Activated T-helper 1 cell treated with anti-CD3 and anti-CD28 coated beads, Interleukin-2, amount 50 U/mL, for 16 hours (primary cell): ENCODE measurements at places on chromosomes 1 and 21.

DNA sequence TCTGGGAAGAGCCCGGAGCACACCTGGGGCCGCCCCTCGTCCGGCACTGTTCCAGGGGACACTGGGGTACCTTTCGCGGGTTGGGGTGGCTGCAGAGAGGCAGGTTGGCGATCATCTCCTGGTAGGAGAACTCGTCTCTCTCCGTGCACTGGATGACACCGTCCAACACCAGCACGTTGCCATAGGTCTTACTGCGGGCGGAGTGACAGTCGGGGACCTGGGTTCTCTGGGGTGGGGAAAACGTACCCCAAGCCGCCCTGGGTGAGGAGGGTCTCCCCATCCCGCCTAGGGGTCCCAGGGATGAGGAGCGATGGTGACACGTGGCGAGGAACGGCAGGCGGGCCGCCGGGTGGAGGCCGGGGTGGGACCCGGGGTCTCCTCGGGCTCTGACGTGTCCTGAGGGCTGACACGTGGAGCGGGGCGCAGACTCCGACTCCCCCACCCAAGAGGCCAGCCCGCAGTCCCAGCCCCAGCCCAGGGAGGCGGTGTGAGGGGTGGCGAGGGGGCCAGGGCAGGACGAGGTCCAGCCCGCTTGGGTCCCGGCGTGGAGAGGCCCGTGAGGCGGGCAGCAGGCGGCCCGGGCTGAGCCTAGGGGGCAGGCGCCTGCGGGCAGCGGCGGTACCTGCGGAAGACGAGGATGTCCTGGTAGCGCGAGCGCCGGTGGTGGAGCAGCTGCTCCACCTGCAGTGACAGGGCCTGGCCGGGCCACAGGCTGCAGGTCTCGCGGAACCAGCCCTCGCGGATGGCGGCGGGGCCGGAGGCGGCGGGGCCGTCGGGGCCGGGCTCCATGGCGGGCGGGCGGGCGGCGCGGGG lies 457 bp downstream of the SRM start:
- no peak for DNase-seq

DNA sequence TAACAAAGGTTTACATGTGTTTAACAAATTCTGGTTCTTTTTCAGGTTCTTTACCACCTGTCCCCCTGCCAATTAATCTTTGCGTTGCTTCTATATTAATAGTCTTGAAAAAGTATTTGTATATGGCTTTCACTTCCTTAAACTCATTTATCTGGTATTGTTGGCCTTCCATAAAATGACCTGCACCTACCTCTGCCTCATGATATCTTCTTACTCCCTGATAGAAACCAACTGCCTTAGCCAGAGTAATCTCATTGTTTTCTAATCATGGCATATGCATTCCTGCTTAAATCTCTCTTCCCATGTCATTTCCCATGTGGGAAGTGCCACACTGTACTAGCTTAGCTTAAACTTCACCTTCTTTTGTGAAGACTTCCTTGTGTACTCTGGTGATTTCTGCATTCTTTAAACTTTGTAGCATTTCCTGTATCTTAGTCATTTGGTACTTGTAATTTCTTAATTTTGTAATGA lies 8.7 kb downstream of the SMG7 start:
- DNase-seq: no peak

- no peak for DNase-seq
These were observed 81.3 kb upstream of the RGS4 start for GRCh38 chr1:162987866-162988265.

DNA sequence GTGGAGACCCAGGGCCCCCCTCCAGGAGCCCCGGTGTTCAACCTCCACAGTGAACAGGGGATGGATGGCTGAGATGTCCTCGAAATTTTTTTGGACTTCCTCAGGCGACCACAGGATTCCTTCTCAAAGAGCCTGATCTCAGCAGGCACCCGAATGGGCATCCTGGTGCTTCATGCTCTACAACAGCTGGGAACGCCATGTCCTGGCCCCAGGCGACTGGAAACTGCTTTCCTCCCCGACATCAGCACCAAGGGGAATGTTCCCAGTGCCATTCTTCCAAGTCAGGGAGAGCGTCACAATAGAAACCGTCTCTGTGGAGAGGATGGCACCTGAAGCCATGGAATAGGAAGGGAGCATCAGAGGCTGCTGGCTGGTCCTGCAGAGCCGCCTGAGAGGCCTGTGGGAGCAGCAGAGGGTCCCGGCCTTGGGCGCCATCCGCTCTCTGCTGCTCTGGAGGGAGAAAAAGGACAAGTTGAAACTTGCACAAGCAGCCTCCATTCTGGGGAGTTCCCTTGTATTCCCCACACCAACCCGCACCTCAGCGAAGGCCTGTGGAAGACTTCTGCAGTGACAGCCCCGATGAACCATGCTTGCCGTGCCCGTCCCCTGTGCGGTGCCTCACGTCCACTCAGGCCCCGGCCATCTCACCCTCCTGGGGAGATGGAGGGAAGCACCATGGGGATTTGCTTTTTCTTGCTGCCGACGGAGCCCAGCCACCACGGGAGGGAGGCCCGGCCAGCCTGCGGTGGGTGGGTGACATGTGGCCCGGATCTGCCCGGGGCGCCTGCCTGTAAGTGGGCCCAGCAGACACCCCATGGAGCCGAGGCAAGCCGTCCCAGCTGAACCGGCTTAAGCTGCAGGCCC lies 2.3 kb upstream of the ADARB1 start:
- no peak for DNase-seq

DNA sequence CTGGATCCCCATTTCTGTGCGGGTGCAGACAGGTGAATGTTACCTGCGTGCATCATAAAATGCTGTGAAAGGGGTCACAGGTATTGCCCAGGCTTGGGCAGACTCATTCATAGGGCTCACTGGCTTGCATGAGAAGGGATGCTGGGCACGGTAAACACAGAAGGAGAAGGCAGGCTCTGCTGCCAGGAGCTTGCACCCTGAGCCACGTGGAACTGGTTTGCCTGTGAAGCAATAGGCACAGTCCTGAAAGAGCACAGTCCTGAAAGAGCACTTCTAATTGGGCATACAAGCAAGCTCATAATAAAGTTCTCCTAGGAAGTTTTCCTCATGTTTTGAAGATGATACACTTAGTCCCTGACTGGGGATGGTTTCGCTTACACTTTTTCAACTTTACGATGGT lies 40.9 kb downstream of the GALNT2 start:
- DNase-seq: no peak

DNA sequence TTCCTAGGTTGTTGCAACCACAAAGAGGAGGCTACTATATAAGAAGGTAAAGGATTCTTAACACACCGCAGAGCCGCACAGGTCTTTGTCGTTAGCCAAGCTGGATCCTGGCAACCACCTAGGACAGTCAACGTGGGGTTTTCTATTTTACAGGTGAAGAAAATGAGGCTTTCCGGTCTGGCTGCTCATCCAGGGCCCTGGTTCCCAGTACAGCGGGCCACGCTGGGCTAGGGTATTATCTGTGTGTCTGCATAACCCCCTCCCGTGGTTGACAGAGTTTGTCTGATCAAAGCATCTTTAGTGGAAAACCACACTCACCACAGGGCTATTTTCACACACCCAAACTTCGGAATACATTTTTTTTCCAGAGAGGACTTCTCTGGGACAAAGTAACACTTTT lies 39.0 kb upstream of the PDE9A start:
- peak; percentile 11 for DNase-seq

GRCh38 chr1:182385885-182386853 lies 5.4 kb downstream of the GLUL start:
- no peak for DNase-seq

GRCh38 chr1:194535369-194535768 lies 1349.0 kb upstream of the B3GALT2 start:
- no peak for DNase-seq

DNA sequence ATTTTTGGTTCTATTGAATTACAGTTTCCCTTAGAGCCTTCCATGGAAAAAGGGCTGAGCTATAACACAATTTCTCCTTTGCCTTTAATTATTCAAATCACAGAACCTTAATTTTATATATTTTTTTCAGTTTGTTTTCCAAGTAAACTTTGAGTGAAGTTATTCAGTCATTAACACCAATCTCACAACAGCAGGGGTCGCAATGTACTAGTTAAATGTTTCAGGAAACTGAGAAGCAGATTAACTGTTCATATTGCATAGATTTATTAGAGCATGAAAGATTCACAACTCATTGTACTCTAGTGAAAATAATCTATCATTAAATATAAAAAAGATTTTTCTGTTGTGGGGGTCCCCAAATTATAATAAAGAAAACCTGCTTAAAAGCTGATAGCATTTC lies 64.1 kb downstream of the KIFAP3 start:
- no peak for DNase-seq

DNA sequence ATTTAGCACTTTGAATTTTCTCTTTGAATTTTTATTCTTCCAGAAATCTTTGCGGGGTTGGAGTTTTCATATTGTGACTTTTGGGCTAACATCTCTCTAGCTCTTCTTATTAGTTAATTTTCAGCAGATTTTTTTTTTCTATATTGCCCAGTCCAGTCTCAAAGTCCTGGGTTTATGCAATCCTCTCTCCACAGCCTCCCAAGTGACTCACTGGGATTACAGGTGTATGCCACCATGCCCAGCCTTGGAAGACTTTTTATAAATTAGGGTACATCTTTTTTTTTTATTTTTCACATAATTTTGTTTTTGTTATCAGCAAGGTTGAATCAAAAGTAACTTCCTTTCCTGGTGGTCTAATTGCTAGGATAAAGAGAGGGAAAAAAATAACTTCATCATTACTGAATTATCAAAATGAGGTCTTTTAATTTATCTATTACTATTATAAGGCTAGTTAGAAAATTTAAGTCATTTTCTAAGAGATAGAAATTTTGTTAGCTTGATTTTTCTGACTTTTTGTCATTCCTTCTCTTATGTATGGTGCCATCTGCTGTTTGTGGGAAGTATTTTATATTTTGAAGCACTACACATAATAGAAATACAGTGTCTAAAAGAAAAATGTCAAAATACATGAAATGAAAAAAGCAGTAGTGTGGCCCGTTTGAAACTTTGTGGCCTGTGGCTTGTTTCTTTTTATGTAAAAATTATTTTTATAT lies 273.4 kb upstream of the CACYBP start:
- DNase-seq: no peak

GRCh38 chr1:229479660-229480399 lies 28.3 kb downstream of the NUP133 start:
- no peak for DNase-seq

- DNase-seq: peak; percentile 20
These were observed 1.5 kb upstream of the COL16A1 start for GRCh38 chr1:31705080-31705866.

DNA sequence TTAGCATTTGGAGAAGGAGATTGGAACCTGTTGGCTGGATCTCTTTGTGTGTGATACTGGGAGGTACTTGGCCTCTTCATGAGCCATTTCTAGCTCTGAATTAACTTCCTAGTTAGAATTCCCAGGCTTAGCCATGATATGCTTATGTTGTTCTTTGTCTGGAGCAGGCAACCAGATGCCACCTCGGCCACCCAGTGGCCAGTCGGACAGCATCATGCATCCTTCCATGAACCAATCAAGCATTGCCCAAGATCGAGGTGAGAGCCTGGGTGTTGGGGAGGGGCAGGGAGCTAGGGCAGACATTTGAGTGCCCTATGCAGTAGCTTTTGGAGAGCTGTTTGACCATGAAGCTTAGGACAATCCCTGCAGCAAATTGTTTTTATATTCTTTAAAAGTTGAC lies 26.5 kb upstream of the PIGV start:
- no peak for DNase-seq
